ENCODE measurements at places on chromosomes 3 and 15. TPM values are rescaled to one million over a fixed set of nuclear protein-coding genes. Genes with fewer than 3 reads are reported as not detected.
A peak's percentile ranks its signal among the peaks of the same experiment; 100 is the strongest.

Gene GP9
- not detected for total RNA-seq

GRCh38 chr3:79184251-79184650, 583.5 kb downstream of the ROBO1 start:
- ATAC-seq = peak; percentile 32

- peak; percentile 80 for ATAC-seq
These were observed 1.2 kb downstream of the LHFPL4 start for GRCh38 chr3:9552252-9552999.

DNA sequence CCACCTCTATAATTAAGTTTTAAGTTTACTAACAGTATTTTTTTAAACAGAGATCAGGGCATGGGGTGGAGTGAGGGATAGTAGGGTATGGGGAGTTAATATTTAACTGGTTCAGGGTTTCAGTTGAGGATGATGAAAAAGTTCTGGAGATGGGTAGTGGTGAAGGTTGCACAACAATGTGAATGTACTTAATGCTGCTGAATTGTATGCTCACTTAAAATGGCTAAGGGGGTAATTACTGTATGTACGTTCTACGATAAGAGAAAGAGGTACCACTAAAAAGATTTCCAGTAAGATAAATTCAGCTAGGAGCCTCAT, 101.4 kb downstream of the TNIK start:
- no peak for ATAC-seq

- ATAC-seq = no peak
These were observed 115.4 kb upstream of the GALNT15 start for GRCh38 chr3:16059081-16059537.

Gene UROC1
- total RNA-seq = 0.38 TPM

- no peak for ATAC-seq
These were observed at the start of gene ZDHHC19 for GRCh38 chr3:196210673-196211556. Gene ZDHHC19 (minus strand): TSS chr3:196211400. CDS start chr3:196211315, 85 bp downstream.

Gene FURIN
- total RNA-seq = 4.6 TPM

Gene ITPKA
- 0.45 TPM for total RNA-seq

Gene MYH15
- total RNA-seq = 9.4 TPM

Gene MYRIP
- 10.2 TPM for total RNA-seq

GRCh38 chr3:72295962-72296450, 511.1 kb upstream of the PROK2 start:
- no peak for ATAC-seq

GRCh38 chr3:114556657-114557213, 262.9 kb downstream of the TIGIT start:
- ATAC-seq = no peak

- peak; percentile 96 for ATAC-seq
These were observed 11.4 kb upstream of the CSPG4 start for GRCh38 chr15:75723847-75724660.

Gene CADM2
- total RNA-seq = 4.7 TPM

DNA sequence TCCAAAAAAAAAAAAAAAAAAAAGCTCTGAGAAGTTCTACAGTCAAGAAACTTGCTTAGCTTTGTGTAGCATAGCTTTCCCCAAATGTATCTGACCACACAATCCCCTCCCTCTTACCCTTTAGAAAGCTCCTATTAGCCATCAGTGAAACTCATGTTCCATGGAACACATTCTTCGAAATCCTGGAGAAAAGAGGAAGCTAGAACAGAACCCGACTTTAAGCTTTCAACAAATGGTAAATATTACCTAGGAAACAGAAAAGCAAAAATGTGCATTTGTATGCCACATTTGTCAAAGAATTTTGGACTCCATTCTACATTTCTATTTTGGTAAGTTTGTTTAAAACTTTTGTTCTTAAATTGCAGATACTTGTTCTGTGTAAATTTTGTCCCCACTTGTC, 17.4 kb upstream of the CRTC3 start:
- ATAC-seq = no peak

DNA sequence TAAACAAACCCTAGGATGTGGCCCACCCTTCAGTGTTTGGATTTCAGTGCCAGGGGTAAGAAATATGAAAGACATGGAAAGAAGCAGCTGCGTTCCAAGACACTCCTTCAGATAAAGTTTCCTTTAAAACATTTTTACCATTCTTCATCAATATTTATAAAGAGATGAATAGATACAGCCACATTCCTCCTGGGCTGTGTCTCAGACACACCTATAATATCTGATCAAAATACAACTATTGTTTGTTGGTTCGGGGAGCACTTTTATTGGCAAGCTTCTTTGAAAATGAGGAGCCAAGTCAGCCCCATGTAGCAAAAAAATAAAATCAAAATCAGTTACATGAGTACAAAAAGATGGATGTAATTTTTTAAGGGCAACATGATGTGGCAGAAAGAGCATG, 53.2 kb downstream of the RPL22L1 start:
- no peak for ATAC-seq

DNA sequence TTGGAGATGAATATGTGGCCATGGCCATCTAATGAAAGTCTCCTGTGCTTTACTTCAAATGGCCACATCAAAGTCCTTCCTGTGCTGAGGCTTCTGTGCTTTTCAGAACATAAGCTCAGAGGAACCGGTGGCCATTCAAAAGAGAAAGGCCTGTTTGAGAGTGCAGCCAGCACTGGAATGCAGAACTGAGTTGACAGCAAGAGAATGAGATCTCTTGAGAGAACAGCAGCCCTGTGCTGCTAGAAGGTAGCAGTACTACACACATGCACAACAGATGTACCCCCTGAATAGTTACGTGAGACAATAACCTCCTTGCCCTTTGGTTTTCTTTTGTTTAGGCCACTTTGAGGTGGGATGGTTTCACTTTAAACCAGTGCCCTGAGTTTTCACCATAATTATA, 292.5 kb downstream of the PTPRG start:
- ATAC-seq = no peak

DNA sequence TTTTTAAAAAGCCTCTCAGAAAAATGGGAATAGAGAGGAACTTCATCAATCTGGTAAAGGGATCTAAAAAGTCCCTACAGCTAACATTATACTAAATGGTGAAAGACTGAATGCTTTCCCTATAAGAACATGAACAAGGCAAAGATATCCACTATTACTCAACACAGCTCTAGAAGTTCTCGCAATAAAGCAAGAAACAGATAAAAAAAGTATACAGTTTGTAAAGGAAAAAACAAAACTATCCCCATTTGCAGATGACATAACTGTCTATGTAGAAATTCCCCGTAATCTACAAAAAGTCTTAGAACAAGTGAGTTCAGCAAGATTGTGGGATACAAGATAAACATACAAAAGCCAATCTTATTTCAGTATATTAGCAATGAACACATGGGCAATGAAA, 15.4 kb downstream of the EDC3 start:
- no peak for ATAC-seq

Gene PGBD4
- 1.2 TPM for total RNA-seq

DNA sequence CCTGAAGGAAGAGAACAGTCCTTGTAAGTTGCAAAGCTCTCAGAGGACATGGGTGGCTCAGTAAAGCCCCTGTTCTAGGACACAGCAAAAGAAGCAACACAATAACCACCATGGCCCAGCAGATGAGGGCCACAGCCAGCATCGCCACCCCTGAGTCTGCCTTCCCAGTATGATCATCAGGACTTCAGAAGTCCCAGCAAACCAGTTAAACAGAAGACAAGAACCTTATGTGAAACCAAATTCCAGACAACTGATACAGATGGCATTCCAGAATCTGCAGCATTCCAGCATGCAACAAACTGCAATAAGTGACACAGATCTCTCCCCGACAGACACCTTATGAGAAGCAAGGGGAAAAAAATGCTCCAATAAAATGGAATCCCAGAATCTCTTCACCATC, 30.4 kb downstream of the SPINK8 start:
- ATAC-seq = no peak

Gene OXTR
- 0.36 TPM for total RNA-seq

GRCh38 chr3:129377615-129378014, 50.8 kb downstream of the EFCAB12 start:
- ATAC-seq = no peak

Data from motor neuron (in vitro differentiated cells).